ENCODE measurements at places on chromosomes 11 and 22.

DNA sequence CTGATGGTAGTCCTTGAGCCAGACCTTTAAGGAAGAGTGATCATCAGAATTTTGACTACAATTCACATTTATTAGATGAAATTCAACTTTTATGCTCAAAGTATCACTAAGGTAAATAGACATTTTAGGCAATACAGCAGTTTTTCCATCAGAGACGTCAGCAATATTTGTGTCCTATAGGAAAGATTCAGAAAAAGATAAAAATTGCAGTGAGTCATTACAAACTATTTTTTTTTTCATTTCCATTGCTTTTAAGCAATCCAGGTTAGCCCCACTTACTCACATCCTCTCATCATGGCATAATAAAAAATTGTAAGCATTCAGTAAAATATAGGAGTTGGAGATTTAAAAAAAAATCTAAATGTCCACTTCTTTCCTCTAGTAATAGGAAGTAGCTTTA is 46.9 kb downstream of the MSANTD4 start:
- DNase-seq, result no peak

GRCh38 chr11:30960387-30960992 is 374.3 kb upstream of the MPPED2 start:
- peak; percentile 1 for DNase-seq

- no peak for DNase-seq
Observed at GRCh38 chr11:95291946-95292345, 60.9 kb upstream of the SESN3 start.

DNA sequence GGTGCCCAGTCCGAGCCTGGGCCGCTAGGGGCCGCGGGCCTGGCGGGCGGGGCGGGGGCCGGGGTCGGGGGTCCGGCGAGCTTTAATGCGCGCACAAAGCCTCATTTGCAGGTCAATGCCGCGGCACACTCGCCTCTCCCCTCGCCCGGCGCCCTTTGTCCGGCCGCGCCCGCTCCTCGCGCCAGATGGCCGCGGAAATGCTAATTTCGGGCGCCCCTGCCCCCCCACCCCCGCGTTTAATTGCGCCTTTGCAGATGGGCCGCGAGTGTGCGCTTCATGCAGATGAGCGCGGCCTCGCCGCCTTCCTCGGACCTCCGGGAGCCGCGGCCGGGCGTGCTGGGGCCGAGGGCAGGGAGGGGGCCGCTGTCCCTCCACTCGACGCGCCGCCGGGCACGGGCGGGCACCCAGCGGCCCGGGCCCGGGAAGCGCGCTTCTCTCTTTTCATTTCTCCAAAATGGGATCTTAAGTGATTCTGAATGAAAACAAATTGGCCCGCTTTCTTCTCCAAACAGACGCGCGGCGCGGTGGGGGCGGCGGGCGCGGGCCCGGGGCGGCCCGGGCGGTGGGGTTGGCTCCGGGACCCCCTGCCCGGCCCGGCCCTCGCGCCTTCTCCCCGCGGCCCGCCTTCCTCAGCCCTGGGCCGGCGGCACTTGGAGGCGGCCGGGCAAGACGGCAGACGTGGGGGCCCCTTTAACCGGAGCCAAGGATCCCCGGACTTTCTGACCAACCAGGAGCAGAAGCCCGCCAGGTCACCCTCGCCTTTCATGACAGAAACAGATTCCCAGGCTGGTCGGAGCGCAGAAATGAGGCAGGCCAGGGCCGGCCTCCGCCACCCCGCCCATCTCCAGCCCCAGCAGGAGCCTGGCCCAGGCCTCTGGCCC is 22.9 kb downstream of the CDKN1C start:
- DNase-seq, result no peak

DNA sequence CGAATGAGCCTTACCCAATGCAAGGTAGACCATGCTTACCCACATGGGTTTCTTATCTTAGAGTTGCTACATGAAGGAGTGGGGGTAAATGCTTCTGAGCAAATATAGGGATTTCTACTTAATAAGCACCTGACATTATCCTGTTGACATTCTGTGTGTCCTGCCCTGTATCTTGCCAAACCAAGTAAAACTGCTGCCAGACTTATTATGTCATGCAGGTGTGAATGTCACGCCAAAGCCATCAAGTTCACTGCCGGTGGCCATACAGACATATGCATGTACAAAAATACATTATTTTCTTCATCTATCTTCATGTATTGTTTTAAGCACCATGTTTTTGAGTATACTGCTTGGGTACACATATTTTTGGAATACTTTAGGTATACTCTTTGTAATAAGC is 70.2 kb downstream of the NOX4 start:
- no peak for DNase-seq

- no peak for DNase-seq
Observed at GRCh38 chr11:117607449-117607848, 189.6 kb downstream of the DSCAML1 start.

DNA sequence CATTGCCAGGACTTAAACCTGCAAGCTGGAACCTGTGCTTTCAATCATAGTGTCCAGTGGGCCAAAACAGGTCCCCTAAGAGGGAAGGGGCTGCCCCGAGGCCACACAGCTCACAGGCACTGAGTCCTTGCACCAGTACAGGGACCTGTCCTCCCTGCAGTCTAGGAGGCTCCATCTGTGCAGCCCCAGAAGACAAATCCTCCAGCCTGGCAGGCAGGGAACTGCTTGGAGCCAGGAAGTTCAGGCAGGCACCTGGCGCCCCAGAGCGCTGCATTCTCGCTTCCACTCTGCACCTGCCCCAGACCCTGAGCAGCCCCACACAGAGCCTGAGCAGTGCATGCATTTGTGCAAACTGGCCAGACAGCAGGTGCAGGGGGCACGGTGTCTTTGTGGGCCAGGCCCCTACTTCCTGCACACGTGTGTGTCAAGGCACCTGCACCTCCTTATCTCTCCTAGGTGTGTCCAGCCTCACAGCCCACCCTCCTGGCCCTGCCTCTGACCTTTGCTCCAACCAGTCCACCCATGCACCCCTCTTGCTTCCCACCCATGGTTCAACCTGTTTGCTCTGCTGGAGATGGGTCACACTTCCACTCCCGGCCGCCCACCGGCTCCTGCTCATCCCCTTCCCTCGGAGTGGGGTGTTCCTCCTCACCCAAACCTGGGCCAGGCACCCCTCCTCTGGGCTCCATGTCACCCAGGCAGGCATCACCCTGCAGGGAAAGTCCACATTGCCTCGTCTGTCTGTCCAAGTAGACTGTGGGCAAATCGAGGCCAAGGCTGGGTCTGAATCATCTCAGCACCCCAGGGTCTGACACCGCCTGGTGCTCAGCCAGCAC is 19.0 kb downstream of the LINC01488 start:
- DNase-seq, result no peak

DNA sequence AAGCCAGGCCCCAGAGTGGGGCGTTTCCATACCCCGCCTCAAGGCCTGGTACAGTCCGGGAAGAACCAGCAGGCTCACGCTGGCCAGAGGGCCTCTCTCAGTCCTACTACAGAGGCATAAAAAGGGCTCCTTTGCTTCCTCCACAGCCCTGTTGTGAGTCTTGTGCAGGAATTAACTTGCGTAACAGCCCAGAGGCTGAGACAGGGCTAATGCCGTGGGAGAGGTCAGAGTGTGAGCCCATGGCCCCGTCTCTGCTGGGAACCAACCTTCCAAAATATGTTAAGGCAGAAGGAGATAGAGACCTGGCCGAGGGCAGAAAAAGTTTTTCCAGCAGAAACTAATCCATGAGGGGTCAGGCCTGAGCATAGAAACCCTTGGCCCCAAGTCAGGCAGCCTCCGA is 19.9 kb upstream of the TMEM184B start:
- no peak for DNase-seq

GRCh38 chr11:84240847-84241246 is 954.7 kb upstream of the CCDC90B start:
- DNase-seq, result no peak
